ENCODE measurements at places on chromosomes 5 and 9. TPM values are rescaled to one million over a fixed set of nuclear protein-coding genes. Genes with fewer than 3 reads are reported as not detected.

The GPRIN1 gene
- total RNA-seq, result 5.1 TPM

The GFPT2 gene
- total RNA-seq, result 0.45 TPM

The VLDLR gene
- 11.9 TPM for total RNA-seq

The SHB gene
- total RNA-seq, result 1.7 TPM

The PRSS3 gene
- total RNA-seq, result not detected

The CLIC3 gene
- total RNA-seq, result not detected

The ALDOB gene
- total RNA-seq, result not detected

The QRFP gene
- not detected for total RNA-seq

The CDC20B gene
- not detected for total RNA-seq

The ORM2 gene
- not detected for total RNA-seq

The HAPLN1 gene
- not detected for total RNA-seq

The RANBP17 gene
- not detected for total RNA-seq

The RAB3C gene
- total RNA-seq, result not detected

The EIF4E1B gene
- not detected for total RNA-seq

The HEMGN gene
- 1.9 TPM for total RNA-seq

The FBP2 gene
- total RNA-seq, result not detected

The PSAT1 gene
- total RNA-seq, result 93.6 TPM

The KCNN2 gene
- not detected for total RNA-seq

The DMRT3 gene
- not detected for total RNA-seq

The BAAT gene
- not detected for total RNA-seq

The TXNDC8 gene
- not detected for total RNA-seq

The SNX18 gene
- total RNA-seq, result 3.8 TPM

The FBXL7 gene
- total RNA-seq, result not detected

The CCDC192 gene
- not detected for total RNA-seq

The PCDHA4 gene
- total RNA-seq, result not detected

The SLC35A4 gene
- total RNA-seq, result 62.5 TPM

The ECSCR gene
- not detected for total RNA-seq

The TMOD1 gene
- 0.96 TPM for total RNA-seq

The PCA3 gene
- total RNA-seq, result not detected

The CD180 gene
- not detected for total RNA-seq

The ANKDD1B gene
- total RNA-seq, result not detected

The COL23A1 gene
- 0.20 TPM for total RNA-seq

The PALM2AKAP2 gene
- total RNA-seq, result 5.0 TPM

The PRLR gene
- not detected for total RNA-seq

The RAPGEF6 gene
- 62.2 TPM for total RNA-seq

The WDR38 gene
- total RNA-seq, result not detected

The TAF11L10 gene
- not detected for total RNA-seq

The LCN1 gene
- total RNA-seq, result not detected

The SPATA31D4 gene
- total RNA-seq, result not detected

Measured in activated naive CD4-positive, alpha-beta T cell treated with anti-CD3 and anti-CD28 coated beads, Interleukin-2, amount 50 U/mL, for 72 hours (primary cell).